ENCODE measurements at places on chromosomes 5 and 9. TPM values are rescaled to one million over a fixed set of nuclear protein-coding genes. Genes with fewer than 3 reads are reported as not detected.

The TMED9 gene
- polyA plus RNA-seq = 92.1 TPM

The SLC34A3 gene
- not detected for polyA plus RNA-seq

The ZDHHC11B gene
- polyA plus RNA-seq = 5.1 TPM

The TMEM215 gene
- not detected for polyA plus RNA-seq

All from brain (organoid and tissue), 16 donors.